Psoas muscle (tissue), 8 donors: ENCODE measurements at places on chromosomes 1 and 21. TPM values are rescaled to one million over a fixed set of nuclear protein-coding genes. Genes with fewer than 3 reads are reported as not detected.

The SPTA1 gene
- 0.74 TPM for total RNA-seq

GRCh38 chr21:30430170-30430655 is at the start of gene KRTAP13-4:
KRTAP13-4 (plus strand) TSS chr21:30430220; CDS start chr21:30430276, 56 bp downstream.
- DNase-seq = no peak

DNA sequence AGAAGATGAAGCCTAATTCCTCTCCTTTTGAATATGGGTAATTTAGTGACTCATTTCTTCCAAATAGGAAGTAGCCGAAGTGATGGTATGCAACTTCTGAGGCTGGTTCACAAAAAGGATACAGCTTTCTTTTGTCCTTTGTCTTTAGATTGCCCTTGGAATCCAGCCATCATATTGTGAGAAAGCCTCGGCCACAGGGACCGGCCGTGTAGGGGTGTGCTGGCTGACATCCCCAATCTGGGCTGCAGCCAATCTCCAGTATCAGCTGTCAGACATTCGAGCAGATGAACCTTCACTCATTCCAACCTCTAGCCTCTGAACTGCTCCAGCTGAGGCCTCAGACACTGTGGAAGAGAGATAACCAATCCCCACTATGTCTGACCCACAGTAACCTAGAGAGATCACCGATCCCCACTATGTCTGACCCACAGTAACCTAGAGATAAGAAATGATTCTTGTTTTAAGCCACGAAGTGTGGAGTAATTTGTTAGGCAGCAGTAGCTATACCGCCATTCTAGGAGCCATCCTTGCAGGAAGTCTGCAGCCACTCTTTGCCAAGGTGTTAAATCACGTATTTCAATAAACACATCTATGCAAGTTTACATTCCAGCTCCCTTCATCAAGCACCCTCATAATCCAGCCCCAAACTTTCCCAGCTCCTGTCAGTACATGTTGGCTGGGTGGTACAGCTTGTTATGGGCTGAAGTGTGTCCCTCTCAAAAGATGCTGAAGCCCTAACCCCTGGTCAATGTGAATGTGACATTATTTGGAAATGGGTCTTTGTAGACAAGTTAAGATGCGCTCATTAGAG is 2.9 kb upstream of the DIP2A start:
- DNase-seq = no peak

GRCh38 chr1:188027613-188028012 is 1198.9 kb downstream of the PLA2G4A start:
- no peak for DNase-seq

GRCh38 chr1:29052941-29053340 is 70.8 kb downstream of the TMEM200B start:
- no peak for DNase-seq

- DNase-seq = no peak
Observed at GRCh38 chr1:21143752-21144151, 32.9 kb downstream of the EIF4G3 start.

The RBBP5 gene
- 15.2 TPM for total RNA-seq

- no peak for DNase-seq
Observed at GRCh38 chr1:91876040-91876470, 9.9 kb downstream of the TGFBR3 start.

The CRYZ gene
- 7.6 TPM for total RNA-seq

DNA sequence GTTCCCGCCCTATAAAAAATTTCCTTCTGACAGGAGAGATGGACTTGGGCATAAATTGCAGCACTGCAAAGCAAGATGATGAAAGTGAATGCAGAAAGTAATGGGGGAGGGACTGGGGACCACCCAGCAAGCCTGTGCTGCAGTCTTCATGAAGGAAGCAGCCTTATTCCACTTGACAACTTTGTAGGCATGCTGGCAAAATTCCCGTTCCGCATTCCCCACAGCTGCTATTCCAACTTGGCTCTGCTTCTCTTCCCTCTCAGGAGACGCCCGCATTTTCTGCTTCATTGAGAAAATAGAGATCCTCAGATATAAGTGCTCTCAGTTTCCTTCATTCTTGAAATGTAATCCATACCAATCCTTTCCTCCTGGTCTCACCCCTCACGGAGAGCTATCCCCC is 2.4 kb downstream of the HMGB4 start:
- DNase-seq = no peak

DNA sequence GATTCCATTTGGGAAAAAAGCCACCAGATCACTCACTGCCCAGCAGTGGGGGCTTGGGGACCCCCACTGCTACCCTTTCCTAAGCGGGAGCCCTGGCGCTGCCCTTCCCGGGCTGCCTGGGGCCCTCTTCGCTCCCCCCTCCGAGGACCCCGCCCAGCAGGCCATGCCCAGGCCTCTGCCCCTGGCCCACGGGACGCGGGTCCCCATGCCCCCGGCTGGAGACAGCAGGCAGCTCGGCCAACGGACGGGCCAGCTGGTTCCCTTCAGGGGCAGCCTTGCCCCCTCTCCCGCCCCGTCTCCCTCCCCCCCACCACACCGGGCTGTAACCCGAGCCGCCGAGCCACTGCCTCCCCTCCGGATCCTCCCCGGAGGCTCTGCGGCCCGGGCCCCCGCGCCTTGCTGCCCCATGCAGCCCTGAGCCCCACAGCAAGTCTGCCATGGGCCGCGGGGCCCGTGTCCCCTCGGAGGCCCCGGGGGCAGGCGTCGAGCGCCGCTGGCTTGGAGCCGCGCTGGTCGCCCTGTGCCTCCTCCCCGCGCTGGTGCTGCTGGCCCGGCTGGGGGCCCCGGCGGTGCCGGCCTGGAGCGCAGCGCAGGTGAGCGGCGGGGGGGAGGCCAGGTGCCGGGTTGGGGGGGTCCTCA is at the start of gene MMP23B:
MMP23B (plus strand) TSS at position 392 of the 639 bp plus-strand sequence; CDS start at position 438, 46 bp downstream.
- DNase-seq = peak; percentile 26

DNA sequence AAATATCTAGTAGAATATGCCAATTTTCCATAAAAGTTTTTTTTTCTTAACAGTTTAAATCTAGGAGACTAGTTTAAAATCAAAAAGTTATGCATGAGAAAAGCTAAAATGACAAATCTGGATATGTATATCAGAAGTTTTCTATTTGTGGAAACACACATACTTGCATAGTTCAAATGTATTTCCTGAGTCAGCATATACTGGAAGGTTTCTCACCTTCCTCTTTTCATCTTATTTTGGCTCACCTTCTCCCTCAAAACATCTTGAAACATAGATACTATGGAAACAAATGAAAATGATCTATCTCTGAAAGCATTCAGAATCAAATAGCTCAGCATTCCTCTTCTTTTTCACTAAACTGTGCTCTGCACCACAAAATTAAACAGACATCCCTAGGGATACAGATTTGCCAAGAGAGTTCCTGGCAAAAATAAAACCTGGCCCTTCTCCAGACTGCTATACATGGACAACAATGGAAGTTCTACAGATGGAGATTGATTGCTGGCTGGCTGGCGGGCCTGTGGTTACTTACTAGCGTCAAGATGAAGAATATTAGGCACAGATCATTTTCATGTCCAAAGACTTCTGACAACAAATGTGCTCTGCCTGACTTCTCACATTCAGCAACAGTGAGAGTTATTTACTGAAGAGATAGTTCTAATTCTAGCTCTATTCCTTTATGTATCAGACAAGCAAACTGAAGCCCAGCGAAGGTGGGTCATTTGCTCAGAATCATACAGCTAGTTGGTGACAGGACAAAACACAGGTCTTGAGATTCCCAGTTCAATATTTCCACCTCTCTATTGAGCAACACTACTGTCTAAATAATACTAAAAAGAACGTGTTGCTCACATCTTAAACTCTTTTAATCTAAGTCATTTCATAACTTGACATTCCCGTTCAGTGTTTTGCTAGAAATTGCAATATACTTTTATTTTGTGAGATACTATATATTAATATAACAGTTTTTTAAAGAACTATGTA is 26.6 kb downstream of the DIPK1A start:
- no peak for DNase-seq
